ENCODE measurements at places on chromosomes 12 and 14.

DNA sequence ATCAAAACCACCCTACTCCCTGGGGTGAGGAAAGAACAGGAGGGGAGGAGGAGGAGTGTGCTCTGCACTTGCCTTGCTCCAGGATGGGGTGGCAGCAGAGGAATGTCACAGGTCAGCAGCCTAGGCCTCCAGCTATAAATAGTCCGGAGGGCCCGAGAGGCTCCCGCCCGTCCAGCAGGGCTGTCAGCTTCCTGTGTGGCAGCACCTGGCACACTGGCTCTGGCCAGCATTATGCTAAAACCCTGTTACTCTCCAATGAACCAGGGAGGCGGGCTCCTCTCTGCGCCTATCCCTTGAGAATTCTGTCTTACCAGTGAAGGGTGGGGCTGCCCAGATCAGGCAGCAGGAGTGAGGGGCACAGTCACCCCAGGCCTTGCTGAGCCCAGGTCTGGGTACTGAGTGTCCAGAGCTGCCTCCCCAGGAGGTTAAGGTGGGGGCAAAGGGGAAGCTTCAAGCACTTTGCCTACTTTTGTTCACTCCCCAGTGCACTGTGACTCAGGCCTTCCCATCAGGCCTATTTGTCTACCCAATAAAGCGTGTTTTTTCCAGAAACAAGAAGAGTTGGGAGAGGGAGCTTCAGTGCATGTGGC, 1.2 kb upstream of the COX14 start:
- DNase-seq, result no peak

DNA sequence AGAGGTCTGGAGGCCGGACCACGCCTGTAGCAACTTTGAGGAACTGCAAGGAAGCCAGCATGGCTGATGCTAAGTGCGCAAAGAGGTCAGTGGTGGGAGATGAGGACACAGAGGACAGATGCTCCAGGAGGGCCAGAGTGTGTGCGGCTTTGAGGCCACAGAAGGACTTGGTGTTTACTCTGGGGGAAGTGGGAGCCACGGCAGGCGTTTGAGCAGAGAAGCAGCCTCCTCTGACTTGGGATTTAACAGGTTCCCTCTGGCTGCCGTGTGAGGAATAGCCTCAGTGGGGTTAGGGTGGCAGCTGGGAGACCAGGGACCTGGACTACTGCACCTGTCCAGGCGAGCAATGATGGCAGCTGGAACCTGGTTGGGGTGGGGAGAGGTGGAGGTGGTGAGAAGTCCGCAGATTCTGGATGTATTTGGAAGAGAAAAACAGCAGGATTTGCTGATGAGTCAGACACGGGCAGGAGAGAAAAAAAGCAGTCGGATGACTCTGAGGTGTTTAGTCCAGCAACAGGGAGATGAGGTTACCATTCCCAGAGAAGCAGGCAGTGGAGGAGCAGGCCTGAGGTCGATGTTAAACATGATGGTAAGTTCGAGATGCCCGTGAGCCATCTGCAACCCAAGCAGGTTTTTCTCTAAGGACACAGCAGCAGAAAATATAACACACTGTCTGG, 143.5 kb downstream of the SCARB1 start:
- no peak for DNase-seq

DNA sequence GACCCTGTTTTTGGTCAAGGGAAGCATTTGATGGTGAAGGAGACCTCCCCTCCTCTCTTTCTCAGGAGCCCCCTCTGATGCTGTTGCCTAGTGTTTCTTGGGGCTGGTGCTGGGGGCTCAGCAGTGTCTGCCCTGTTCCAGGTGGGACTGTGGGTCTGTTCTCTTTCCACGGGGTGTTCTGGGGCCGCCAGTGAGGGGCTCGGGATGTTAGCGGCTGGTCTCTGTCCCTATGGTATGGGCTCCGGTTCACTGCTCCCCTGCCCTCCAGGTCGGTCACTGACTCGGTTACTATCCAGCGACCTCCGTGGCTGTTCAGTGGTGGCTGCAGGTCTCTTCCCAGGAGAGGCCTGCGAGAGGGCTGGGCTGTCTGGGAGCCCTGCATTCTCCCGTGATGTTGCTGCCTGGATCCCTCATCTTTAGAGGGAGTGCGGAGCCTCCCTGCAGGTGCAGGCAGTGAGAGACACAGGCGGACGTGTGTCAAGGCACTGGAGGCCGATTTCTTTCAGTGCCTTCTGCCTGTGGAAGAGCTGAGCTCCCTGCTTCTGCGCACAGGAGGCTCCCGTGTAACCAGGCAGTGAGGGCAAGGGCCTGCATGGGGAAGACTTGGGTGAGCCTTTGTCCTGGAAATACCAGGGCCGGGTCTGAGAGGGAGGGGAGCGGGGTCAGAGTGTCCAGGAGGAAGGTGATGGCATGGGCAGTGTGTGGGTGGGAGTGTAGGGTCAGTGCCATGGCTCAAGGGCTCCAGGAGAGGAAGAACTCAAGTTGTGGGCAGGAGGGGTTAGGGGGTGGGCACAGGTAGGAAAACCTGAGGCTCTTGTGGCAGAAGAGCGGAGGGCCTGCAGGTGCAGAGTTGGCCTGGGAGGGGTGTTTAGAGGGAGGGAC, 362.6 kb downstream of the TMEM121 start:
- DNase-seq, result no peak

DNA sequence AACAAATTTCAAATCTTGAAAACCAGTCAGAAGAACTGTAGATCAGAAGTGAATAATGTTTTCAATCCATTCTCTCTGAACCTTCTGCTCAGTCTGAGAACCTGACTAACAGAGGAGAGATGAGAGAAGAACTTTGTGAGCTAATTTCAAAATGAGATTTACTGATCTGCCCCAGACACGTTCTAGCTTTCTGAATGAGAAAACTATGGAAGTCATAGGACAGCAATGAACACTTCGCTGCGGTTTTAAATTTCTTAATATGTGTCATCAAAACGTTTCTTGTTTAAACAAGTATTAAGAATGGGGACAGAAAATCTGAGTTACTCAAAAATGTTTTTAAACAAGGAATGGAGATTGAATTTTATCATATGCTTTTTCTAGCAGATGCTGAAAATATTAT, 66.6 kb upstream of the FAR2 start:
- DNase-seq, result no peak

DNA sequence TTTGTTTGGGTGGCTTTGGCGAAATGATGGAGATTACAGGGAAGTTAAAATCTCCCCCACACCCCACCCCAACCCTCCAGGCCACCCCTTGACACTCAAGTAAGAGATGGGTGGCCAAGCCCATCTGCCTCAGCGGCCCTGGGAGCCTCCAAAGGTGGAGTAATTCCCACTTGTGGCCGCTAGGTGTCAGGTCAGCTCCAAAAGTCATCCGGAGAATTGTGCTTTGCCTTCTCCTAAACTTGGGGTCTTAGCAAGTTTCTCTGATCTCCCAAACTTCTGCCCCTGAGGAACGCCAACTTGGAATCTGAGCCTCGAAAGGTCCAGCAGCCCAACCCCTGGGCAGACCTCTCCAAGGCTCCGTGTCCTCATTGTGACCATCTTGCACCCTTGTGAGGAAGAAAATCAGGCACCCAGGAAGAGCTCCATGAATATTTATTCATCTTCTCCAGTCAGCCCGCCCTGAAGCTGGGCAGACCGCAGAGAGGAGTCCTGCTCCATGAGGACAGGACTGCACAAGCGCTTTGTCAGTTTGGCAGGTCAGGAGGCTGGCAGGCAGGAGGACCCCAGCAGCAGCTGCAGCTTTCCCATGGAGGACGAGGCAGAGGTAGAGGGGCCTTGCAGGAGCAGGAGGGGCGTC, 46.7 kb downstream of the LRRC74A start:
- DNase-seq, result peak; percentile 29

- DNase-seq, result no peak
These were observed 155.9 kb upstream of the PRMT8 start for GRCh38 chr12:3335078-3335487.

DNA sequence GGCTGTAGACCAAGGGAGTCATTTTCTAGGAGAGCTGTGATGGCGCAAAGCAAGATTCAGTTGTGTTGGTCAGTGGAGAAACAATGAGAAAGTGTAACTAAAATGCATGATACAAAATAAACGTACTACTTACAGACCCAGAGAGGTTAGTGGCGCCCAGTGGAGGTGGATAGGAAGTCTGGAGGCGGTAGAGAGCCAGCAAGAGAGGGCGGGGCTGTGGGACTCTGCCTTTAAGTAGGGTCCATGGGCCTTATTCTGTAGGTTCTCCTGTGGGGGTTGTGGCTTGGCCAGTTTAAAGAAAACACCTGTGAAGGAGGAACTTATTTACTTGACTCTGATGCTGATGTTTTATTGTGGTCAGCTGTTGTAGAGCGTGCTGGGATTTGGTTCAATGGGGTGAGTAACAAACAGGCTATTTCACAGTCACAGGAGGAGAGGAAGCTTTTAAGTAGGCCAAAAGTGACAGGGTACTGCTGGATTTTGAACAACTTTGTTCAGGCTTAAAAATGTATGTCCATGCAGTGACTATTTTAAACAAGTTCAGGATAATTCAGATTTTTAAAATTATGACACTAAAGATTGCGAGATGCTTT, 1097.7 kb downstream of the TMTC2 start:
- no peak for DNase-seq

DNA sequence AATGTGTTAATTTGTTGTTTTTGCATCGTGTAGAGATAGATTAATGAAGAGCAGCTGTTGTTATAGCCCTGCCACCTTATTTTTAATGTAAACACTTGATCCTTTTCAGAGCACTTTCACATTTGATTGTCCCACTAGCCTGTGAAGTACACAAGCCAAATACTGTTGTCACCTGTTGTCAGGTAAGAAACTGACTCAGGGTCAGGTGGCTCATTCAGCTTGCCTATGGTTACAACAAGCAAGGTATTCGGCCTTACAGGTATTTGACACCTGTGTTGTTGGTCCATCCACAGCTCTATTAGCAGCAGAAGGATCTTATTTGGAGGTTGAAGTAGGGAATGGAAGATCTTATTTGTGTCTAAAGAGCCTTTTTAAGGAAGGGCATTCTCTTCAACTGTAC, 108.9 kb downstream of the GPR135 start:
- no peak for DNase-seq

DNA sequence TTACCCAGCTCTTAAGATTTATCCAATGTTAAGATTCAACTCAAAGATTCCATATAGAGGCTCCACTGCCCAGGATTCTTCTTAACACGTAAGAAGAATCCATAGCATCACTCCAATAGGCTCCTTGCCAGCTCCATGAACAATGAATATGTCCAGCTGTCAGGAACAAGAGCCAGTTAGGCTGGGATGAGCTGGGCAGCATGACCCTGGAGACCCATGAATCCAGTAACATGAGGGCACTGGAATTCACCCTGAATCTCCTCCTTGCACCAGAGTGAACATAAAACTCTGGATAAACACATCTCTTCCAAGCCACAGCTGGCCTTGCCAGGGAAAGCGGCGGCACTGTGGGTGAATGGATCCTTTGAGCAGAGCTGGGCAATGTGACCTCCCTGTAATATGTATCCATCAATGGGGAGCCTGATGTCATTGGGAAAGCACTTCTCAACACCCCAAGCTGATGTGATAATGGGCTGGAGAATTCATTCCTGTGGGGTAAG, 24.4 kb upstream of the TC2N start:
- no peak for DNase-seq

GRCh38 chr14:45902241-45902640, 649.2 kb upstream of the MIS18BP1 start:
- no peak for DNase-seq

DNA sequence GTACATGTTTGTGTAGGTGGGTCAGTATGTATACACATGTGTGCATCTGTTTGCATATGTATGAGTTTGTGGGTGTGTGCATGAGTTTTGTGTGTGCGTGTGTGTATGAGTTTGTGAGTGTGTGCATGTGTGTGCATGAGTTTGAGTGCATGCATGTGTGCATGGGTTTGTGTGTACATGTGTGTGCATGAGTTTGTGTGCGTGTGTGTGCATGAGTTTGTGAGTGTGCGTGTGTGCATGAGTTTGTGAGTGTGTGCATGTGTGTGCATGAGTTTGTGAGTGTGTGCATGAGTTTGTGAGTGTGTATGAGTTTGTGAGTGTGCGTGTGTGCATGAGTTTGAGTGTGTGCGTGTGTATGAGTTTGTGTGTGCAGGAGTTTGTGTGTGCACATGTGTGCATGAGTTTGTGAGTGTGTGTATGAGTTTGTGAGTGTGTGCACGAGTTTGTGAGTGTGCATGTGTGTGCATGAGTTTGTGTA, 61.5 kb downstream of the FZD10 start:
- DNase-seq, result no peak

- DNase-seq, result no peak
These were observed 362.9 kb downstream of the EMP1 start for GRCh38 chr12:13559318-13559978.

DNA sequence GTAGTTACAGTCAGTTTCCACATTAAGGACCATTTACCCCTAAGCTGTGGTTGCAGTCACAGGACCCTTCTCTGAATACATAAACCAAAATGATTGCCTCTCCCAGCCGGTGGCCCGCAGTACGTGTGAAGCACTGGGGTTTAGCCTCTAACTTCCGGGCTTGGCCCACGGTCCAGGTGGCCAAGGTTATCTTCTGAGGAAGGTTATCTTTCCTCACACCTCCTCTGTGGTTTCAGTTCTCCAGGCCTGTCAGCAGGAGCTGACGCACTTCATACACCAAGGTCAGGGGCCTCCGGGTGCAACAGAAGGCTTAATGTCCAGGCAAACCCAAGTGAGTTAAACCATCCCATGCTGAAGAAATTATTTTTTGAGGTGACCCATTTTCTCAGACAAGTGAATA, 291.0 kb upstream of the FKBP4 start:
- DNase-seq, result no peak

- no peak for DNase-seq
These were observed 91.3 kb downstream of the TSPAN9 start for GRCh38 chr12:3168223-3169221.

GRCh38 chr14:77088219-77088618, 9.8 kb upstream of the CIPC start:
- no peak for DNase-seq

DNA sequence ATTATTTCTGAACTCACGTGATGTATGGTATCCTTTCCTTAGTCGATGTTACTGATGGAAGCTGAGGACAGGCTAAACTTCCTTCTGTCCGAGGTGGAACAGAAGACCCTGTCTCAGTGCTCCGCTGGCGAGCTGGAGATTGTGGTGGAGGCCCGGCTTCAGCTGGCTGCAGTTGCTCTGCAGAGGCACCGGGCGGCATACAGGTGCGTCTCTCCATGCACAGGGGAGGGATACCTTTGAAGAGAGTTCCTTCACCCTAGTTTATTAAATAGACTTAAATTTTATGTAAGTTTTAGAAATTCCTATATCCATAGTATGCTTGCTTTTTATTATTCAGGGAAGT, 186.7 kb upstream of the NEDD1 start:
- no peak for DNase-seq

GRCh38 chr12:93793983-93794382, 116.8 kb downstream of the CRADD start:
- DNase-seq, result no peak
